ENCODE measurements at places on chromosomes 5 and 9.
A peak's percentile ranks its signal among the peaks of the same experiment; 100 is the strongest.

DNA sequence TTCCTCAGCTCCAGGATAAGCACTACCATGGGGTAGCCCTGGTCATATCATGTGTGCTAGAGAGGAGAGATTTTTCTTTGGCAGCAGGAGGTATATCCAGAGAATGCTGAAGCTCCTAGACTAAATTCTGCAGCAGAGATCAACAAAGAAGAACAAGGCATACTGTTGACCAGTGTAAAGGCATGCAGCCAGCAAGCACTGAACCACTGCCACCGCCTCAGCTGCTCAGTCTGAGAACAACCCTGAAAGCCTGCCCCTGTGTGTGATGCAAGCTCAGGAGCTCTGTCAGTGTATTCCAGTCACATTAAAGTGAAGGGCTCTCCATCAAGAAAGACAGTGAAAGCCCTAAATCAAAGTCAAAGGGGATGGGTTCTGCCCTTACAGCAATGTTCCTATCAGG is 439.5 kb upstream of the CD180 start:
- no peak for DNase-seq

- no peak for DNase-seq
Measured at GRCh38 chr5:172971482-172971881, 12.1 kb upstream of the ATP6V0E1 start.

DNA sequence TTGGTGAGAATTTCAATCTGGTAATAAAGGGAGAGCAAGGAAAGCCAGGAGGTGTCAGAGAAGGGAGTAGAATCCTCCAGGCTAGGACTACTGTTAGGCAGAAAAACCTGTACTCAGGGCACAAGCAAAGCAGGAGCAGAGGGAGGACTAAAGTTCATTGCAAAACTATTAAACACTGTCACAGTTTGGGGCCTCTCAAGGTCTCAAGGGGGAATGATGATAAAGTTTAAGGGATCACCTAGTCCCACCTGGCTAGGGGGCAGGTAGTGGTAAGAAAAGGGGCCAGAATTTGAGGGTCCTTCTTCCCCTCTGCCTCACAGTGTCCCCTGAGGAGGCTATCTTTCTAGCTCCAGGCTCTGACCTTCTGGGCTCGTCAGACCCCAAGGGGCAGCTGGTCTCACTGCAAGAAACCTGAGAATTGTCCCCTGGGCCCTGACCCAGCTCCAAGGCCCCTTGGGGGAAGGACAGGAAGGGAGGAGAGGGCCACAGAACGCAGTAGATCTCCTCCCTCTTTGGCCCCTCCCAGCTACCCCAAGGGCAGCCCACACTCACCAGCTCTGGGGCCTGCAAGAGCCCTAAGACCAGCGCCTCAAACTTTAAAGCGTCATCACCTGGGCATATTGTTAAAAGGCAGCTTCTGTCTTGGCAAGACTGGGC is 974 bp downstream of the CCDC69 start:
- no peak for DNase-seq

DNA sequence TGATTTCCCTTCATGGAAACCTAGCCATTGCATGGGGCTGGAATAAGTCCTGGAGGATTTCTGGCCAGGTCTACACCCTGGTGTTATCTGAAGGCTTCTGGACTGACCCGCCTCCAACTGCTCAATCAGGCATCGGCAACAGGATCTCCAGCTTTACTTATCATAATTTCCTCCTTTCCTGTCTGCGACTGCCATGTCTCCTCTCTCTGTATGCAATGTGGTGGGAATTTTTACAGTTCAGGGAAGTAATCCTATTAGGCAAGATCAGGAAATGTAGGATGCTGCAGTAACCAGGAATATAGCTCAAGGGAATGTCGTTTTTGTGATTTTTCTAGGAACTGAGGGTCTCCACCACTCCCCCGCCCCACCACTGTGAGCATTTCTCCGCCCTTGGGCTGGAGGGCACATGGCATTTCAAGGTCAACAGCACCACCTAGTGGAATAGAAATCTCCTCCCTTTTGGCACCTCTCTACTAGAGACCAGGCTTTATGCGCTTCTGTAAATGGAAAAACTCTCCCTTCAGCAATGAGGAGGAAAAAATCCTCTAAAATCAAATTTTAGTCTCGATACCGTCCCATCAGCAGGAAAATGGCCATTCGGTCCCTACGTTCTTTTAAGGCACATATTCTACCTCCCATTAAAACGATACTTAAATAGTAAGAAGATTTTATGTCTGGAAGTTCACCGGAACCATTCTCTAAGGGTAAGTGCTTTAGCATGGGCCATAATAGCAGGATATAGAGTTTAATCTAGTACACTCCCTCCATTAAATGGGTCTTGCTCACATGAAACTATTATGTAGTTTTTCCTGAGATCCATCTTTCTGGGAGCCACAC is 93.0 kb downstream of the YTHDC2 start:
- no peak for DNase-seq

DNA sequence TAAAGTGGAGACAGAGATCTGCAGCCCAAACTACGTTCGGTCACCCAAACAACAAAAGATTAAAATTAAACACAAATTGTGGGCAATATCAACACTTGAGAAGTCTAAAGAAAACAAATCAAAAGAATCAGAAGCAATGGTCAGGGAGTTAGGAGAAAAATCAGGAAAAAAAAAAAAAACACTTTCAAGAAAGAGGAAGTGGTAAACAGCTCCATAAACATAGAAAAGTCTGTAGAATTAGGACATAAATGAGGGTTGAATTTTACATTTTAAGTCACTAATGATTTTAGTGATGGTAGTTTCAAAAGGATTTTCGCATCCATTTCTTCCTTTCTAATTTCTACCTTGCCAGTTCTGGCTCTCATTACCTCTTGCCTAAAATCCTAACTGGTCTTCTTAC is 10.1 kb downstream of the RNF145 start:
- DNase-seq = no peak

DNA sequence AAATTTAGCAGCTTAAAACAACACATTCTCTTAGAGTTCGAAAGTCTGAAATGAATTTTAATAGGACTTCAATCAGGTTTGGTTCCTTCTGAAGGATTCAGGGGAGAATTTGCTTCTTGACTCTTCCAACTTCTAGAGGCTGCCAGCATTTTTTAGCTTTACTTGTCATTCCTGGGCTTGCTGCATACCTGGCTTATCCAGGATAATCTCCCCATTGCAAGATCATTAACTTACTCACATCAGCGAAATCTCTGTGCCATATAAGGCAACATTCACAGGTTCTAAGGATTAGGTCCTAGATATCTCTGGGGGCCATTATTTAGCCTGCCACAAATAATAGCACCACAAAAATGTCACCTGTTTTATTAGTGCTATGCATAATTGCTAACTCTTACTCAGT is 46.2 kb upstream of the PCSK5 start:
- no peak for DNase-seq

DNA sequence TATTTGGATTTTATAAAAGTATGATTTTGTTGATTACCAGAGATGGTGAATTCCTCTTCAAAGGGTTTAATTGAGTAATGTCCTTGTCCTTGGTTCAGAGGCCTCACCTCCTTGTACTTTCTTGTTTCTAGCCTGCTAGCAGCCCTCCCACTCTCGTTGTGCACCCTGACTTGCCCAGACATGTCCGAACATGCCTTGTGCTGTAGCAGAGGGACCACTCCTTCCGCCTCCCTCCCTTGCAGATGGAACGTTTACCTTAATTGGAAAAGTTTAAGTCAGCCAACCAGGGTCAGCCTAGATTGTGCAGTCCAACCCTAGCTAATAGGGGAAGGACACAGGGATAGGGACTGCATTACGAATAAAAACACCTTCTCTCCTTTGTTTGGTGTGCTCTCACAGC is 406.9 kb upstream of the NMUR2 start:
- no peak for DNase-seq

DNA sequence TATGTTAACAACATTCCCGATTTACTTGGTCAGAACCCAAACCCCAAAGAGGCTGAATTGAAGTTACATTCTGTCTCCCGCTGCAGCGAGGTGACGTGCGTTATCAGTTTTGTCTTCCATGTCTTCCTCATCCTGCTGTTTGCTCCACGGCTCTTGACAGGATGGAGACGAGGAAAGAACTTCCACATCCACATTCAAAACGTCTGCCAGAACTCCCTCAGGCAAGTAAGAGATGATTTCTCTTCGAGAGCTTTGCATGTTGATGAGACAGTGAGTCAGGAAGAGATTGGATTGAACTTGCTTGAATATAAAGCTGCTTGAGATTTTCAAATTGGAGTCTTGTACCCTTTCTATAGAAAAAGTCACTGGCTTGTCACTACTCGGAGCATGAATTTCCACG is 242.6 kb downstream of the AUH start:
- no peak for DNase-seq

DNA sequence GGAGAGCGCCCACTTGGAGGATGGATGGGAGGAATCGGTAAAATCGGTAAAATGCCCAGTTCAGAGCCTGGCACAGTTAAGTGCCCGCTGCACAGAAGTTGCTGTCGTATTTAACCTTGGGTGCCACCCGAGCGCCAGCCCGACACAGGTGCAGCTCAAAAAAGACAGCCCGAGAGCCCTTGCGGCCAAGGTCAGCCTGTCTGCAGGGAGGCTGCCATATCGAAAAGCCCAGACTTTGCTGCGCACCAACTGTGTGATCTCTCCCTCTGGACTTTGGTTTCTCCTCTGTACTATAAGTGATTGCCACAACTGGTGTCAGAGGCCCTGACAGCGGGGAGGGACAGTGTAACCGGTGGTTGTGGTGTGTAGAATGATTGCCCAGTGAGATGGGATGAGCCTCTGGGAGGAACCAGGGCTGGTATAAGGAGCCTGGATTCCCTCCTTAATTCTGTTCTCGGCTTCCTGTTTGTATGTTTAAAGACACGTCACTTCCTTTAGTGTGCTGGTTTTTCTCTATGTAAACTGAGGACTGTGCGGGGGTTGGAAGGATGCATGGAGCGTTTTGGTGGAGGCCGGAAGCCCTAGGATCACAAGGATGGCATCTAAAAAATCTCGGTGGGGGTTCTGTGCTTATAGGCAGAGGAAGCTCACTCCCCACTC is 792 bp downstream of the NTMT1 start:
- no peak for DNase-seq

DNA sequence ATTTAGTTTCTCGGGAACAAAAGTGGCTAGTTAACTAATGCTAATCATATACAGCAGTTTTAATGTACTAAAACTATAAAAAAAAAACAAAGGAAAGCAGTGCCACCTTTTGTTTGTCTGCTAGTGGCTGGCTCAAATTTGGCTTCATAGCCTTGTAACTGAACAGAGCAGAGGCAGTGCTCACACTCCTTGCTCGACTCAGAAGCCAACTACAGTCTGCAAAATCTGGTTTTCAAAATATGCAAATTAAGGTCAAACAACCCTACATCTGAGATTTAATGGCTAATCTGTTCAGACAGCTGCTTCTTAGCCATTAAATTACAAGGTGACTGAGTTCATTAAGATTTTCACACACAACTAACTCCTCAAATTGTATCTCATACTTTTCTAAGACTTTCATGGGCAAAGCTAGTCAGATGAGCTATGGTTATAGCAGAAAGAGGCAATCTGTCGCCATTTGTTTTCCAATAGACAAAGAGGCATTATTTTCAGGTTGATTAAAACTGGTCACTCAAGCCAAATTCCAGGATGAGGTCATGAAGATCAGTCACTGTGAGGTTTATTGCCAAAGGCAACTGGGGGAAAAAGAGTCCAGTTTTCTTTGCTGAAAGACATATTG is 56.8 kb upstream of the EPB41L4A start:
- peak; percentile 39 for DNase-seq

DNA sequence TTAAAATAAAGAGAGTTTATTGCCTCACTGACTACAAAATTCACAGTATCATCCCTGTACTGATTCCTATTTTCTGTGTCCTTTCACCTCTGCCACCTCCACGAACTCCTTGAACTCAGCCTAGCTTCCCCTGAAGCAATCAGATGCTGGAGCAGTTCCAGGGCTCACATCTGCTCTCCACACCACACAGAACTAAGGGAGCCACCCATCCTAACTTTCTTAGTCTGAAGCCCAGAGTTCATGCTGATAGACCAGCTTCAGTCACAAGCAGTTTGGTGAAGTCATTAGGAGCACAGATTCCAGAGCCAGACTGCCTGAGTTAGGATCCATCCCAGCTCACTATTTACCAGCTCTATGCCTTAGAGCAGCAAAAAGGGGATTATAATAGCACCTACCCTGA is 15.6 kb upstream of the EPB41L4A start:
- no peak for DNase-seq

DNA sequence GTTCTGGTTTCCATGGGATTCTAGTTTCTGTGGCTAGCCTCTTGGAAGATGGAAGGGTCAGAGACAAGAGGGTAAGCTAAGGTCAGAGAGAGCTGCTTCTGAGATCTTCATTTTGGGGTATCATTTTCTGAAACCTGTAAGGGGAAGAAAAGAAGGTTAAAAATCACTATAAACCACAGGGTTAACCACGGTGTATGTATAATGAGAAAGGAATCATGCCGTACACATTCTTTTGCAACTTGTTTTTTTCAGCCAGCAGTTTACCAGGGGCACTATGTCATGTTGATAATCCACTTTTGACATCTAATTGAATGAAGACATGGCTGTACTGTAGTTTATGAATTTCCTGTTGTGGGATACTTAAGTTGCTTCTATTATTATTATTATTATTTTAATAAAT is 164.4 kb downstream of the FOCAD start:
- DNase-seq = no peak

DNA sequence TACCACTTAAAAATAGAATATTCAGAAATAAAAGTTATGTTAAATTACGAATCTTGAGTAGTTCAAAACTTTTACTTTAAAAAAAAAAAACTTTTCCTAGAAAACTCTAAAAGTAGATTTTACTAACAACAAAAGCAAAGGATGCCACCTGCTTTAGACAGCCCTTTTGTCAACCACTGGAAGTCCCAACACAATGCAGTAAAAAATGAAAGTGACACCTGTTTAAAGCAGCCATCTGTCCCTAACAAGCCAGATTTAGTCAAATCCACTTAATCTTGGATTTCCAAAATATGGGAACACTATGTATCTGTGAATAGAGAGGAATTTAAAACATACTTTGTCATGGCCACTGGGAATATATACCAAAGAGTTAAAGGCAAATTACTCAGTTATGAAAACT is 3.8 kb downstream of the RFX3 start:
- no peak for DNase-seq

DNA sequence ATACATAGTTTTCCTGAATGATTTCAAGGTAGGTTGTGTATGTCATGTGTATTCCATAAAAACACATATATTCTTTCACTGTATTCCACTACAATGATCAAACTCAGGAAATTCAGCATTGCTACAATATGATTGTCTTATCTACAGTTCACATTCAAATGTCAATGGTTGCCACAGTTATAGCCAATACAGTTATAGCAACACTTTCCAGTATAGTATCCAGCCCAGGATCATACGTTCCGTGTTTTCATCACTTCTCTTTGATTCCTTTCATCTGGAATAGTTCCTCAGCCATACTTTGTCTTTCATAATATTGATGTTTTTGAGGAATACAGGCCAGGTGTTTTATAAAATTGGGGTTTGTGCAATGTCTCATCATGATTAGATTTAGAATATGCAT is 9.5 kb downstream of the OR2S2 start:
- DNase-seq = no peak

- DNase-seq = no peak
Measured at GRCh38 chr5:60634051-60634450, 65.9 kb downstream of the DEPDC1B start.

GRCh38 chr5:83672646-83673045 is 48.0 kb downstream of the HAPLN1 start:
- no peak for DNase-seq

GRCh38 chr9:129103595-129103965 is 7.0 kb downstream of the CRAT start:
- DNase-seq = no peak

Measured in renal pelvis (tissue), 12 donors.